ENCODE measurements at places on chromosomes 12 and 14.

GRCh38 chr12:96167492-96167891 lies 26.7 kb upstream of the ELK3 start:
- DNase-seq, result no peak

- no peak for DNase-seq
These were observed 271.2 kb upstream of the NAV3 start for GRCh38 chr12:77559400-77560074.

DNA sequence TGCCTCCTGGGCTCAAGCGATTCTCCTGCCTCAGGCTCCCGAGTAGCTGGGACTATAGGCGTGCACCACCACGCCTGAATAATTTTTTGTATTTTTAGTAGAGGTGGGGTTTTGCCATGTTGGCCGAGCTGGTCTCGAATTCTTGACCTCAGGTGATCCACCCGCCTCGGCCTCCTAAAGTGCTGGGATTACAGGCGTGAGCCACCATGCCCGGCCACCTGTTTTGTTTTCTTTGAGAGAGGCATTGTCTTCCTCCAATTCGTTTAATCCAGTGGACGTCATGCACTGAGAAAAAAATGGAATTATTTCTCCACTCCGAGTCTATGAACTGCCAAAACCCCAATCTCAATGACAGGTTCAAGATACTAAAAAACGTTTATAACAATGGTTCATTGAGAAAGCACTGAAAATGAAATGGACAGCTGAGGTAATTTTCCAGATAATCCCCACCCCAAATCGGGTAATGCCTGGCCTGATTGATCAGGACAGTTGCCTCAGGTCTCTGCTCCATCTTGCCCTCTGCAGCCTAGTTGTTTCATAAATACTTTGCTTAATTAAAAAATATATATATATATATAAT lies 132.7 kb upstream of the PARP11 start:
- DNase-seq, result no peak

DNA sequence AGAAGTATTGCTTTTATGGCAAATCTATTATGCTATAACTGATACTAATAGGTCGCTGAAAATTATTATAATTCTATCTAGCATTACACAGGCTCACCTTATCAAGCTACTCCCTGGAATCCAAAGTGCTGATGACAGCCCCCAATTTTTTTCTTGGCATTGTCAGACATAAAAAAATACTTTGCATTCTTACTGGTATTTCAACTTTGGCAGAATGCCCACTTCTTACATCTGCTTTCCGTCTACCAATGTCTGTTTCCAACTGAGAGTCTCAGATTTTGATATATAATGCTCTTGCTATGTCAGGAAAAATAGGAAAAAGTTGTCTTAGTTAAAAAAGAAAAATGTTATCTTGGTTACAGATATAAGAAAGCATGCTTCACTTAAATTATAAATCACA lies 615.4 kb downstream of the C12orf50 start:
- no peak for DNase-seq

- no peak for DNase-seq
These were observed 125.9 kb upstream of the ATF1 start for GRCh38 chr12:50637870-50638481.

GRCh38 chr14:75303381-75303789 lies 24.8 kb downstream of the FOS start:
- no peak for DNase-seq
